ENCODE measurements at places on chromosomes 7 and 10. TPM values are rescaled to one million over a fixed set of nuclear protein-coding genes. Genes with fewer than 3 reads are reported as not detected.

- no peak overlapping the region for H3K4me3 ChIP-seq
- no peaks in the 10 kb centered on the region for H3K4me1 ChIP-seq
- H3K36me3 ChIP-seq, result no peaks in the 10 kb centered on the region
- H3K27ac ChIP-seq, result no peak overlapping the region
- DNase-seq, result no peak
These were observed 47.4 kb upstream of the TCERG1L start for GRCh38 chr10:131358741-131359442.

The TUBB8 gene
- not detected for total RNA-seq

DNA sequence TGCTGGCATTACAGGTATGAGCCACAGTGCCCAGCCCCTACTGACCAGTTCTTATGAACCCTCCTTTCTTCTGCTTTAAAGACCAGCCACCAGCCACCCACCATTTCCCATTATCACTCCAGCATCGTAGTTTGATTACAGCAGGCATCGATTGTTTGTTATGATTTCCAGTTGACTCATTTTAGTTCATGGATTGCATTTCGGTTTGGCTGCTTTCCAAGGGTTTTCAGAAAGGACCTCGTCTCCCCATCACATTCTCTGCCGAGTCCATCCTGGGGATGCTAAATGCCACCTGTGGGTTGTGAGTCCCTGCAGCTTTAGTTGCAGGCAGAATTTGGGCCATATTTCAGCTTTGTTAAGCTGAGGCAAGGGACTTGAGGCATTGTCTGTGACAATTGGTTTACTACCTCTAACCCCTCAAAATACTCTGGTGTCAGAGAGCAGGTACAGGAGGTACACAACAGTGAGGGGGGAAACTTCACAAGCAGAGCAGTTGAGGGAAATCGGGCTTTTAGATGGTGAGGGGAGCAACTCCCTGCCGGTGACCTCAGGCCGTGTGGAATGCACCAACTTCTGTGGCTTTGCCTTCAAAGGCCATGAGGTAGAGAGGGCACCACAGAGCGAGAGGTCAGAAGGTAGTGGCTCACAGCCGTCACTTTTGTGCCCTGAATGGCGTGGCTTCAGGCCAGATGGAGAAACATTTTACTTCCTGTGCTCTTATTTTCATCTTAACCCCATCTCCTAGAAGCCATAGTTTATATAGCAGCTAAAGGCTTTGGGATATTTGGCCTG lies 203.8 kb downstream of the CCDC3 start:
- no peaks in the 10 kb centered on the region for H3K4me1 ChIP-seq
- H3K4me3 ChIP-seq, result no peak overlapping the region
- no peak for DNase-seq
- no peaks in the 10 kb centered on the region for H3K36me3 ChIP-seq
- H3K27ac ChIP-seq, result no peak overlapping the region
- no peaks in the 10 kb centered on the region for H3K27me3 ChIP-seq

DNA sequence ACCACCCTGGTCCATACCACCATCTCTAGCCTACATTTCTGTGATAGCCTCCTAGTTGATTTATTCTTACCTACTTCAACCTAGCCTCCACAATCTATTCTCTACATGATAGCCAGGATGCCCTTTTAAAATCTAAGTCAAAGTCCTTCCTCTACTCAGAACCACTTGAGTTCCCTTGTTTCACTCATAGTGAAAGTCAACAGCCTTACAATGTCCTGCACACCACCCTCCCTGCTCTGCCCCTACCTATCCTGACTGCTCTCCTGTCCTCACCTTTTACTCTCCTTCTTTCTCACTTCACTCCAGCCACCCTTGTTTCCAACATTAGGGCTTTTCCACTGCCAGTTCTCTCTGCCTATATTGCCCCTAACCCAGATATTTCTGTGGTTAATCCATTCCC lies 146.7 kb downstream of the GRM3 start:
- H3K4me1 ChIP-seq, result no peaks in the 10 kb centered on the region
- no peaks in the 10 kb centered on the region for H3K27me3 ChIP-seq
- H3K36me3 ChIP-seq, result no peaks in the 10 kb centered on the region
- H3K4me3 ChIP-seq, result no peak overlapping the region
- no peak for DNase-seq

DNA sequence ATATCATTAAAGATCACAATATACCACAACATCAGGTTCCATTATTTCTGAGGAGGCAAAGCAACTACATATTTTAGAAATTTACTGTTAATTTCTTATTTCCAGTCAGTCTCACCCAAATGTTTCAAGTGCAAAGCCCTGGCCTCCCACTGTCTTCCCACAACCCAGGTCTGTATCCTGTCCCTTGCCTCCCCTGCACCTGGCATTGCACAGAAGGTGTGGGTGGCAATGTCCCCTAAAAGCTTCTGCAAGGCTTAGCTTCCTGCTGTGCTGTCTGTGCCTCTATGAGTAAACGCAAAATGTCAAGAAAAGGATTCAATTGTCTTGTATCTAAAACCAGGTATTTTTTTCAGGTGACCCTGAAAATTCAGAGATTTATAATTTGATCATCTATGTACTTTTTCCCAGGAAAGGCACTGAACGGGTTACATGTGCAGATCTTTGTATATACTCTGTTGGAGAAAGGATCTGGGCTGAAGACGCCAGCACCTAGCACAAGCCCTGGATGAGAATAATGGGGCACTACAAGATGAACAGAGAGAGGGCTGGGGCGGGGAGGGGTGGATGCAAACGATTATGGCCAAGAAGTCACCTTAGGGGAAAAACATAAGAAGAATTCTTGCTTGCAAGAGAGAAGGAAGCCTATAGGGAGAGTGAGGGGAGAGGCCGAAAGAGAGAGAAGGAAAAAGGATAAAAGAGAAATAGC lies 3.1 kb upstream of the ANTXRL start:
- H3K4me1 ChIP-seq, result peaks cover 22% of the 10 kb centered on the region
- H3K27ac ChIP-seq, result peak overlapping the region; percentile 90
- peak overlapping the region; percentile 67 for H3K4me3 ChIP-seq
- no peaks in the 10 kb centered on the region for H3K36me3 ChIP-seq
- H3K27me3 ChIP-seq, result no peaks in the 10 kb centered on the region
- no peak for DNase-seq

DNA sequence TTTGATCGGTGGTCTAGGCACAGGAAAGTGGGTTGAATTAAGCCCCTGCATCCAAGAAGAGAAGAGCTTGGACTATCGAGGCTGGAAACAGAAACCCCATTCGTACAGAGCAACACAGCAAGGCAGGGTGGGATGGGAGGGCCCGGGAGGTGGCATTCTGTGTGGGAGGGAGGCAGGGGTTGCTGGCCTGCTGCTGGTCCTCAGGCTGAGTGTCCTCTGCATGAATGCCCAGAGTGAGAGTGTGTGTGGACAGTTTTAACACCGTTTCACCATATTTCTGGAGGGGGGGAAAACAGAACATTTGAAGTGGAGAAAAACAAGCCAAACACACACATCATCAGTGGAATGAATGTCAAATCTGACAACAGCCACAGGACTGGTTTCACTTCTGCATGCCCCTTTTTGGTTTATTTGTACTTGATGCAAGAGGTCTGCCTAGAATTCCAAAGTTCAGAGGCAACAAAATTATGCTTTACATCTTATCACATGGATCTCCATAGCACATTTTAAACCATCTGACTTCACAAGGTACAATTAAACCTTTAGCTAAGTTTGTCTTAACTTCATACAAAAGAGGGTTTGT lies 11.1 kb upstream of the ENO4 start:
- H3K27me3 ChIP-seq, result no peaks in the 10 kb centered on the region
- no peaks in the 10 kb centered on the region for H3K4me1 ChIP-seq
- DNase-seq, result no peak
- H3K4me3 ChIP-seq, result no peak overlapping the region
- H3K27ac ChIP-seq, result no peak overlapping the region
- no peaks in the 10 kb centered on the region for H3K36me3 ChIP-seq

The AKR1E2 gene
- 12.7 TPM for total RNA-seq

DNA sequence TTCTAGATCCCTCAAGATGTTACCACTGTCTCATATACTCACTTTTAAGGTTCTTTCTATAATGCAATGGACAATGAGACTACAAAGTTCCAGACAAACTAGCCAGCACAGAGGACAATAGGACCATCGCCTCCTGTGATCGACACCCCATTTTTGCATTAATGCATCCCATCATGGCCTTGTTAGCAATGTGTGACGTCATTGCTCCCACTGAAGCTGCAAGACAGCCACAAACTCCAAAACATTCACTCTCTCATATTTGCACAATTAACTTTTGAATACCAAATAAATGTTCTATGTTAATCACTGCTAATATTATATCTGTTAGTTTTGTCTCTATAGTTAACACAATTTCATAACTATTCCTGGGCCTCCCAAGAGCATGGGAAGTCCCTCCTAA lies 88.8 kb upstream of the TMEM72 start:
- no peaks in the 10 kb centered on the region for H3K36me3 ChIP-seq
- no peak for DNase-seq
- H3K4me3 ChIP-seq, result no peak overlapping the region
- no peaks in the 10 kb centered on the region for H3K27me3 ChIP-seq
- no peaks in the 10 kb centered on the region for H3K4me1 ChIP-seq

GRCh38 chr10:47195274-47195885 lies 104.6 kb upstream of the GDF10 start:
- no peaks in the 10 kb centered on the region for H3K27me3 ChIP-seq
- no peak for DNase-seq
- H3K4me3 ChIP-seq, result no peak overlapping the region
- H3K36me3 ChIP-seq, result no peaks in the 10 kb centered on the region

- no peaks in the 10 kb centered on the region for H3K27me3 ChIP-seq
- DNase-seq, result no peak
- H3K36me3 ChIP-seq, result no peaks in the 10 kb centered on the region
These were observed 67.2 kb downstream of the GRK5 start for GRCh38 chr10:119274519-119275045.

Data from tibial nerve (tissue), 4 donors.